ENCODE measurements at places on chromosomes 5 and 9.

DNA sequence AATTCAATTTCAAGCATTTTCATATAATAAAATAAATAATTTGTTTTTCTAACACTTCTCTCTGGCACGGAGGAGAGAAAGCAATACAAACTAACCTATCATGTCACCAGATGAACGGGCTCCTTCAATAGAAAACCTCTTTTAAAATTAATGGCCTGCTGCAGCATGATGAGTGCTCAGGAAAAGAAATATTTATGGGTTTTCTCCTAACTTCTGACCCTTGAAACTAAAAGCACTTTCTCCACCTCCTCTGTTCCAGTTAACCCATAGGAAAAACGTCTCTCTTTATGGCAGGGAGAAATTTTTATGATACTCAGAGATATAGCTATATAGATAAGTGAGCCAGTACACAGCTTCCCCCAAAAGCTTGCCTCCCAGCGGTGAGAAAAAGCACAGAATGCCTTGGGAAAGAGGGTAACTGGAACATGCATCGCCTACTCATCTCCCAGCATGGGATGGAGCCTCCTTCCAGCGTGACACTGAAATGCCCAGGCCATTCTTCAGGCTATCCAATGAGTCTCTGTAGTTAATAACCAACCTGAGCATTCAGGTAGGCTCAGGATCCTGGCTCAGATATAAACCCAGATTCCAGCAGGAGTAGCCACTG is 963.0 kb upstream of the DMAC1 start:
- DNase-seq: no peak

GRCh38 chr5:27217155-27217956 is 179.0 kb upstream of the CDH9 start:
- DNase-seq: no peak

GRCh38 chr5:67115817-67116216 is 80.8 kb downstream of the CD180 start:
- DNase-seq: no peak

GRCh38 chr9:71268871-71269635 is 147.6 kb upstream of the TRPM3 start:
- no peak for DNase-seq

DNA sequence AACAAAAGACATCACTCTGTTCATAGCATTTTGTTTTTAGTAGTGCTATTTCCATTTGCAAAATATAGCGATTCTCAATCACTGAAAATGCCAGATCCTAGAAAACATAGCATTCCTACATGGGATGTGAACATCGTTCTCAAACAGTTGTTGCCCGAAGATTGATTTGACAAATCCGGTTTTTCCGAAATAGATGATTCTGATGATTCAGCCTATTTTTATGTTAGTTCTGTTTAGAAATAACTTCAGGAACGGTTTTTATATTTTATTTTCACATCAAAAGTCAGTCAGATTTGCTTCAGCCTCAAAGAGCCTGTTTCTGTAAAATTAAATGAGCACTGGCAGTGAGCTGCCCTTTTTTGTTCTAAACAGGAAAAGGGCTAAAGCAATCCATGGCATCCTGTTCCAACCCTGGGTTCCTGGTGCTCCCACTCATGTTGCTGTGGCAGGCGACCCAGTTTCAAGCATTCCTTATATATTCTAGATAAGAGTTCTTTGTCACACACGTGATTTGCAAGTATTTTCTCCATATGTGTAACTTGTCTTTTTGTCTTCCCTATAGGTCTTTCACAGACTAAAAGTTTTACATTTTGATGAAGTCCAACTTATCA is 14.2 kb upstream of the PSIP1 start:
- no peak for DNase-seq

- no peak for DNase-seq
These were observed 19.6 kb downstream of the TMEM38B start for GRCh38 chr9:105714020-105714331.

- no peak for DNase-seq
These were observed 44.4 kb upstream of the CPLX2 start for GRCh38 chr5:175826980-175827379.

DNA sequence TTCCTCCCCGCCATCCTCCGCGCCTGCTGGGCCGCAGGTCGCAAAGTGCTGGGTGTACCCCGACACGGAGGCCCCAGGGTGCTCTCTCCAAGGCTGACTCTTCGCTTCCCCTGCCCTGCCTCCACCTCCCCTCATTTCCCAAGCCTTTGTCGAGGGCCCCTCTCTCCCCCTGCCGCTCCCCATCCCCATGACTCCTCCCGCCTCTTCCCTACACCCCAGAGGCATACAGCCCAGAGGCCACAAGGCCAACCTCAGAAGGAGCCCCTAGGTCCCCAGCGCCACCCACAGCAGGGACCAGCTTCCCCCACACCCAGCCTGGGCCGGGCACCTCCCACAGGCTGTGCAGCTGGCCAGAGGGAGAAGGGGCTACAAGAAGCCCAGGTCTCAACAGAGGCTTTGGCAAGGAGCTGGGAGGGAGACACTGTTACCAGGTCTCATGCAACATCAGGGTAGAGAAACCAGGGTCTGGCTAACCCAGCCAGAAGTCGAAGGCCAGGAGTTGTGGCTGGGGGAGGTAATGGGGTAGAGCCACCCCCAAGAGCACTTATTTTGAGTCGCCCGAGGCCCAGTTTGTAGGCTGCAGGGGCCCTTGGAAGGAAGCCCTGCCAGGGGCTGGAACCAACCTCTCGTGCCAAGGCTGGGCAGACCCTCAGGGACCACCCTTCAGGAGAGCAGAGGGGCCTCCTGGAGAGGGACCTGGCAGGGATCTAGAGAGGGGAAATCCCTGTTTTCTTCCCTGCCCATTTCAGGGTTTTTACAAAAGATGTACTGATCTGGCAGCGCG is 24.5 kb upstream of the SARDH start:
- no peak for DNase-seq

DNA sequence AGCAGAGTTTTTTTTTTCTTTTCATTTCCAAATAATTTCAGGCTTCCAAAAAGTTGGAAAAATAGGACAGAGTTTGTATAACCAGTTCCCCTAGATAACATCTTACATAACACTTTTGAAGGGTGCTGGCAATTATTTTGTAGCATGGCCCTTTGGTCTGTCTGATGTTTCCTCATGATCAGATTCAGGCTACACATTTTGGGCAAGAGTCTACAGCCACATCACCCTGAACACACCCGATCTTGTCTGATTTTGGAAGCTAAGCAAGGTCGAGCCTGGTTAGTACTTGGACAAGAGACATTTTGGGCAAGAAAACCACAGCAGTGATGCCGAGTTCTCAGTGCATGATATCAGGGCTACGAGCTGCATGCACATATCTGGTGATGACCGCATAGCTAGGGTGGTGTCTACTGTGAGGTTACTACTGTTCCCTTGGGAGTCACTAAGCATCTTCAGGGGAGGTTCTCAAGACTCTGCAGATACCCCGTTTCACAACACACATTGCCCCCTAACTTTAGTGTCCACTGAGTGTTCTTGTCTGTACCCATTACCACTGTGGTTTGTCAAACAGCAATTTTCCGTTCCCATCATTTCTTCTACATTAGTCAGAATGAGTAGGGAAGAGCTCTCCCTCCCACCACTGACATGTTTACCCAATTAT is 86.2 kb downstream of the TTC39B start:
- no peak for DNase-seq

All from suppressor macrophage treated with lipopolysaccharide for 4 hours (primary cell).